Right forelimb (tissue), 1 donor: ENCODE measurements at places on chromosomes 4 and X.

DNA sequence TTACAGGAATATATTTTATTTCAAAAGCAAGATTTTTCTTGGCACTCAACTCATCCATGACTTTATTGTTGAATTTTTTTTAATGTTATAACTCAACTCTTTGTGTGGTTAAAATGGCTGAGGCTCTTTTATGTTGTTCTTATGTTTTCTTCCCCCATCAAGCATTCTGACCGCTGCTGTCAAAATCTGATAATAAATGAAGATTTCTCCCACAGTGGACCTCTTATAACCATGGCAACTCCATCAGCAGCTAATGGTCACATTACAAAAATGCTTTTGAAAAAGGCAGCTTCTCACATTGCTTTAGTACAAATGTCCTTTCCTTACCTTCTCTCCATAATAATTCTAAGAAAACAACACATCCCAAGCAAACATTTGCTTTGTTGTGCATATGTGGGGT, 96.0 kb upstream of the ATOH1 start:
- DNase-seq = no peak

DNA sequence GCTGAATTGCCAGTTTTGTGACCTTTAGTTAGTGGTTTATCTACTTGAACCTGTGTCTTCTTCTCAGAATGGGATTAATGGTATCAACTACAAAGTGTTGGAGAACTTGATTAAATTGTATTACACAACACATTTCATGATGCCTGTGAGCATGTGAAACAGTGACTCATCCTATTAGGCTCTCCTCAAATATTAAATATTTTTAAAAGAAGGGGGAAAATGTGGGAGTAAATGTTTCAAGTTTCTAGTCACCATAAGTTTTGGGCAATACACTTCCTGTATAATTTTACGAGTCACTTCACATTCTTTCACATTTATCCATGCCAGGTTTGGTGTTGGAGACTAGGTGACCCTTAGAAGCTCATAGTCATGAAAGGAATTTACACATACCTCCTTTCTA, 147.0 kb downstream of the HS3ST1 start:
- no peak for DNase-seq

DNA sequence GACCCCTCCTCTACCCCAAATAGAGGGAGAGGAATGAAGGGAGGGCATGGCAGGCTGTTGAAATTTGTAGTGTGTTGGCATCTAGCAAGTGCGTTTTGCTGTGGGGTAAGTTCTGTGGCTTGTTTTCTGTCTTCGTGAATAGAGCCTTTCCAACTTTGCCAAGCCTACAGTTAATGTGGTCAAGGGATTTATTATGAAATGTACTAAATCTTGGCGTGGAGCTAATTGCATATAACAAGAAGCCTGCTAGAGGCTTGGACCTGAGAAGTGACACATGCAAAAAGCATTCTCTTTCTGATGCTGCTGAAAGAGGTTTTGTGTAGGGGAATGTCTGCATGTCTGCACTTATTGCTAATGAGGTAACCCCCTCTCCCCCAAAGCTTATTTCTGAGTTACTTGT, 132.2 kb downstream of the BMPR1B start:
- DNase-seq = no peak

DNA sequence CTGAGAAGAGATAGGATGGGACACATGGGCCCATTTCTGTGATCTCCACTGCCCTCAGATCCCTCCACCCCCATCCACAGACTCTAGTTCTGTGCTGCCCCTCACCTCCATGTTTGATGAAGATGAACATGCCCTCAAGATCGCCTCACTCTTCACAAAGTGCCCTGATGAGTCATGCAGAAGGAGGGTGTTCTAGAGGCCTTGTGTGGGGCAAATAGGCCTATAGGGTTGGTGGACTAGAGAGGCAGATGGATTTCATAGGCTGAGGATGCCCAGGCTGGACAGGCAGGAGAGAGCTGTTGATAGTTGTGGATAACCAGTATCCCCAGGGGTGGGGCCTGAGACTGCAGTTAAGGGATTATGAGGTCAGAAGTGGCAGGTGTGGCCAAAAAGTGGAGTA, at the start of gene CXorf65:
Gene CXorf65, minus strand, starts transcription at position 314 of the 400 bp plus-strand sequence. Its CDS starts 184 bp downstream, at position 130.
- no peak for DNase-seq

DNA sequence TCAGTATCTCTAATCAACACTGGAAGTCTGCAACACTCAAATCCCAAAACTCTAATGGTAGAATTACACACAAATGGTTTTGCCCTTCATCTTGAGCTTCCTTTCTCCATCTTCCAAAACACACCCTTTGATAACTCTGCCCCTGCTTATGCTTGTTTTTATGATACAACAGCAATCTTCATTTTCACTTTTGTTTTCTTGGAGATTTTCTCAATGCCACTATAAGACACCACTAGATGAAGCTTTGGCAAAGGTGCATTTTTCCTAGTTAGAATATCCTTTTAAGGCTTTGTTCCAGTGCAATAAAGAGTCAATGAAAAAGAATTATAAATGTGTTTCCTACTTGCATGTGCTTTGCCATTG, 472.4 kb upstream of the NWD2 start:
- DNase-seq = no peak

GRCh38 chr4:112888622-112889021, 160.8 kb upstream of the ANK2 start:
- no peak for DNase-seq

DNA sequence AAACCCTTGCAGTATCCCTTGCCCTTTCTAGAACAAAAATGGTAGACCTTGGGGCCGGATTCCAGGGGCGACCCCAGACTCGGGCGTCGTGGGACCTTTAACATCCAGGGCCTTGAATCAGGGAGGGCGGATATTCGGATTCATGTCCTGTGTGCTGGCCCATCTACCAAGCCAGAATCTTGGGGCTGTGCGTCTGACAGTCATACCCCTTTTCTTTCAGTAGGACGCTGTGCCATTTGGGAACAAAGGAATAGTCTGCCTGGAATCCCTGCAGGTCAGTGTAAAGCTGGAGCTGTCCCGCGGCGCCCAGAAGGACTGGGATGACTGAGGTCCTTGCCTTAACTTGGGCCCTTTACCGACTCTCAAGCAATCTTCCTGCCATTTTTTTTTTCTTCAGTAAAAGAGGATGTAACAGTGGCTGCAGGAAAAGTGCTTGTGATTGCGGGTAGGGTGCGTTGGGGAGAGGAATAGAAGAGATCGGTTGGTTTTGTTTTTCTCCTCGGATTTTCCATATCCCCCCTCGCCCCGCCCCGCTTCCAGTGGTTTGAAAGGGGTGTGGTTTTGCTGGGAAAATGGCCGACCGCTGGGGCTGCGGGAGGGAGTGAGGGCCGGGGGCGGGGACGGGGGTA, 518 bp downstream of the ARMCX1 start:
- DNase-seq = peak; percentile 73

GRCh38 chr4:65050786-65051185, 619.5 kb downstream of the EPHA5 start:
- no peak for DNase-seq

DNA sequence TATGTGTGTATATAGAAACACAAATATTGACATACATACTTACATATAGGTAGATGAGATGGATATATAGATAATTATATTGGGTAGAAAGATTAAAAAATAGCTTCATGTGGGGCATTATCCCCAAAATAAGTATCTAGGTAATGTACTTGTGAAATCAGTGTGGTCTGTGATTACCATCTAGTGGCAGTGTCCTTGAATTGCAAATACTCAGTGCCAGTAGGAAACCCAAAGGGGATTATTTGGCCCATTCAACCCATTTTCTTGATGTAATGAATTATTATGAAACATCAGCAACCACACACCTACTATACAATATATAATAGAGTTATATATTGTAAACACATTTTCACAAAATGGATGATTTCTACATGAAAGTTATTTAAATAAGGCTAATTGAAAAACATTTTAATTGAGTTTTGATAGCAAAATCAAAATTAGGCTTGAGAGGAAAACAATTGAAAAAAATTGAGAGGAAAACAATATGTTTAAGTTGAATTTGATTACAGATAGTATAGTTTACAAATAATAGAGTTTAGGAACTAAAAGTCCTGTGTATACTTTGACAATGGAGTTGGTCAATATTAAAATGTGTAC, 389.4 kb downstream of the GALNTL6 start:
- no peak for DNase-seq

GRCh38 chrX:102728646-102729045, 8.1 kb downstream of the GPRASP3 start:
- DNase-seq = no peak

DNA sequence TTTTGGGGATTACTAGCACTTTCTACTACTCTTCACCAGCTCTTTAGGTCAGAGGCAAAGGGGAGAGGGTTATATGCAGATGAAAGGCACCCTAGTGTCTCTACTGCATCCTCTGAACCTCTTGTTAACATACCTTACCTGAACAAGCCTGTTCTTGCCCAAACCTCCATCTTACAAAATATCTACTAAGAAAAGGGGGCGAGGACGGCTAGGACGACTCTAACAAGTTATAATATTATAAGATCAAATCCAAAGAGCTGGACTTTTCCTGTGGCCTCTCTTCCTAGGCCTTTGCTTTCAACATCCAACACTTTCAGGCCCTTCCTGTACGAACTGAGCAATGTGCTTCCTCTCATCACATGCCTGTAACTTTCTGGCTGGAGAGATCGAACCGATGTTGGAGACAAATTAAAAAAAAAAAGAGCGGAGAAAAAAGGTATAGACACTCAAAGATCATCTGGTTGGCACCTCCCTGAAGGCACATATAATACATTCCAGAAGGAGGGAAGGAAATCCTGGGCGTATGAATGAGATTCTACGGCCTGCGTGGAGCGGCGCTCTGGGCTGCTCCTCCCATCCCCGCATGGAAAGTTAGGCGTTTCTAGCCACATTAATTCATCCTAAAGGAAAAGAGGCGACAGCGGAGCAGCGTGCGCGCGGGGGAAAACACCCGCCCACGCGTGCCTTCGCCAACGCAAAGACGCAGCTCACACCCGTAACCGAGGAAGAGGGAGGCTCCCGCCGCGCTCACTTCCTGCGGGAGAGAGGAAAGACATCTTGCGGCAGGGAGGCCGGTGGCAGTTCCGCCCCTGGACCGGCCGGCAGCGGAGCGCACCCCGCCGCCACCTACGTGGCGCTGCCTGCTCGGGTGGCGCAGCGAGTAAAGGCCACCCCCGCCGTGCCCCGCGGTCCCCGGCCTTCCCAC, 808 bp downstream of the PRDM5 start:
- peak; percentile 86 for DNase-seq

- DNase-seq = no peak
These were observed 226.1 kb downstream of the COX18 start for GRCh38 chr4:72843466-72843865.

DNA sequence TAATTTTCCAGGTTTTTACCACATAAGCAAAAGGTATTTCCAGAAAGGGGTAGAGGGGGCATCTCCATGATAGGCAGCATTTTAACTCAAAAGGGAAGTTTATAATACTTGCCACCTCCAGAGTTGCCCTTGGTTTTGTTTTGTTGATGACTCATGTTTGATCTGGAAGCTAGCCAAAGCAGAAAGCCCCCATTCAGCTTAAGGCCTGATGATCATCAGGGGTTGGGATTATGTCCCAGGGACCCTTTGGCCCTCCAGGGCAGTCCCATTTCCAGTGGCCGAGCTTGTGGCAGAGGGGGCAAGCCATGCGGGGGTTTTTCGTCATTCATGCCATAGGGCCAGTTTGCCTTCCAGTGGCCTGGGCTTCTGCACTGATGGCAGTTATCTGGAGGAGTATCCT, 143.0 kb upstream of the PLAC1 start:
- DNase-seq = no peak

DNA sequence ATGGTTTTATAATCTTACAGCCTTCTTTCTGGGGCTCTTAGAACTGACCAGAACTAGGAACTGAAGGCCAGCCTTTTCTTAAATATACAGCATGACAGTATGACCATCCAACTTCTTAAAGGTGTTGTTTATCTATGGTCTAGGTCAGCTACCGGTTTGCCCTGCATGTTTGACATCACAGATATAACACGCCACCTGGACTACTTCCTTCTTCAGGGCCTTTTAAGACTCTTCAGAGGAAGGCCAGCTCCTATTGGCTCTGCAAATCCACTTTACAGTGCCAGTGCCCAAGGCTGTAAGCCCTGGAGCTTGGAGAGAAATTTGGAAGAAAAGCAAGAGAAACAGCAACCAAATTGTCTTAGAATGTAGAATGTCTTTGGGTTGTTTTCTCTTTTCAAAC, 185.5 kb downstream of the MGST2 start:
- no peak for DNase-seq

GRCh38 chr4:71691416-71692073, 92.3 kb downstream of the GC start:
- DNase-seq = no peak

GRCh38 chr4:56426273-56426672, 9.1 kb downstream of the PPAT start:
- no peak for DNase-seq

- no peak for DNase-seq
These were observed 219.8 kb downstream of the SHROOM3 start for GRCh38 chr4:76654791-76655190.

DNA sequence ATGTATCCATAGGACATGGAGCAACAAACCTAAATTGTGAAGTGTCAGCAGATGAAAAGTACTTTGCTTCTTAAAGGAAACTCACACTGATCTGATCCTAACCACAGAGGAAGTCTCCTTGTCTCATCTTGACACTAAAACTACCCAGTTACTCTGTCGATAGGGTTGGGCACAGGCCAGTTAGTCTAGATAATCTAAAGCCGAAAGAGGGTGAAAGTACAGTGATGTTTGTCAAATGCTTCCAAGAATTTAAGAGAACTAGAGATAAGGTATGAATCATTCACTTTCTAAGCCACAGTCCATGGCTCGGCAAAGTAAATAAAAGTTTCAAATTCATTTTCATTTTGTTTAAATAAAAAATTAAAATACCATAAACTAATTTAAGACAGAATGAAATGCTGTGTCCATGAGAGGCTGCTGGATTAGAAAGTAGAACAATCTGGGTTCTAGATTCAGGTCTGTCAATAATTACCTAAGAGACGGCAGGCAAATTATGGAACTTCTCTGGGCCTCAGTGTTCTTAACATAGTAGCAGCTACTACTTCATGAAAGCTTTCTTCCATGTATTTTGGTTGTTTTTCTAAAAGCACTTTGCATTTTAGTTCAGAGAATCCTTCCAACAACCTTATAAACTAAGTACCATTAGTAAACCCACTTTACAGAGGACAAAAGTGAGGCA, 176.7 kb downstream of the LDB2 start:
- no peak for DNase-seq

DNA sequence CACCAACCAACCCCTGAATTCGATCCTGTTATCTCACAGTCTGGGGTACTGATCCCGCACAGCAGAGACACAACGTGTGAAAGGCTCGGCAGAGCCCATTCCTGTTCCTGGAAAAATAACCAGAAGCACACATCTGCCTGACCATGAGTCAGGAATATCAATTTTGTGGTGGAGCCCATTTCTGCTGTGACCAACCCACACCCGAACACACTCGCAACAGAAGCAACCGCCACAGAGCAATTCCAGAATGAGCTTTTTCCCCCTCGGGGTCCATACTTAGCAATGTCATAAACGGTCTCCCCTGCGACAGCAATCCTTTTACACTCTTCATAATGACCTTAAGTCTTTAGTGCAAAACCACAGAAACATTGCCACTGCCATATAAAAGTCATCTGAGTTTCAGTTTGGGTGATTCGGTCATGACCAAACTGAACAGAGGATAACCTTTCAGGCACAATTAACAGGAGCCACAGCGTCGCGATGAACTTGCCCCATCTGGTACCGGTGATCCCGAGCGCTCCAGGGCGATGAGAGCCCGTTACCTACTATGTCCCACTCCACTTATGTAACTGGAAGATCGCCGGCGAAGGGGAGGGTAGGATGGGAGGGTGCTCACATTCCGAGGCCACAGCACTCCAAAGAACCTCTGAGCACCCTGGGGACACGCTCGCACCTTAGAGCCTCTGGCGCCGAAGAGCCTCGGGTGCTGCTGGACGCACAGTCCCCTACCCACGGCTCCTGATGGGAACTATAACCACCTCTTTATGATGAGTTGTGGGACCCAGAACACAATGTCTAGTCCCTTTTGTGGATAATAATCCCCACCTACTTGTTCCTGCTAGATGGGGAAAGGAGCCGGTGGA, 1.1 kb downstream of the MECP2 start:
- no peak for DNase-seq
